ENCODE measurements at places on chromosomes 2 and 18.

DNA sequence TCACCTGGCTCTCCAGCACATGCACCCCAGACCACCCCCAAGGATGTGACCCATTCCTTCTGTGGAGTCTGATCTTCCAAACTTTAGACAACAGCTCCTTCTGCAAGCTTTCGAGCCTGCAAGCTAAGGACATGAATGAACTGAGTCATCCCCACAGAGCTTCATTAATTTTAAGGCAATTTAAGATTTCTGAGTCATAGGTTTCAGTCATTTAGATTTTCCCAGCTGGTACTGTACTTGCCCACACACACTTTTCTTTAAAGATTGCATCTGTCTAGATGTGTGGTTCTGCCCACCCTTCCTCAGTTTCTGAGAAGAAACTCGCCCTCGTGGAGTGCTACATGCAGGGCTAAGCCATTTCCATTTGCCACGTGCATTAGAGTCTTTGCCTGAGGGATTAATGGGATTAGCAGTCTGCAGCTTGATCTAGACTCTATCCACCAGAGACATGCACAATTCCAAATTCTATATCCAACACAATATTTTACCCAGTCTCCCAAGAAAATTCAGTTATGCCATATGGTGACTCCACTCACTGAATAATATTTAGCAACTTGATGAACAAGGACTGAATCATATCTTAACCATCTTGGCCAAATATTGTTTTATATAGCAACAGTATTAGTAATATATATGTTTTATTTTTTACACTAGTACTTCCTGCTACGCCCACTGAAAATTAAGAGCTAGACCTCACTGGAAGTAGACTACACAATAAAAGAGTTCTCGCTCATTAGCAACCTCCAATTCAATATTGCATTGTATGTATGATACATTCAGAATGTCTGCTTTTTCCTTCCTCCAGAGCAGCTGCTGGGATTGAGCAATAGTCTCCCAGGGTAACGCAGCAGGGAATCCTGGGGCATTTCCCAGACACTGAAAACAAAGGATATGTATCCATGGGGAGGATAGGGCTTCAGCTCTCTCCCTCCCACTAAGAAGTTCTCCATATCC lies 14.3 kb upstream of the TRIB2 start:
- no peak for DNase-seq

DNA sequence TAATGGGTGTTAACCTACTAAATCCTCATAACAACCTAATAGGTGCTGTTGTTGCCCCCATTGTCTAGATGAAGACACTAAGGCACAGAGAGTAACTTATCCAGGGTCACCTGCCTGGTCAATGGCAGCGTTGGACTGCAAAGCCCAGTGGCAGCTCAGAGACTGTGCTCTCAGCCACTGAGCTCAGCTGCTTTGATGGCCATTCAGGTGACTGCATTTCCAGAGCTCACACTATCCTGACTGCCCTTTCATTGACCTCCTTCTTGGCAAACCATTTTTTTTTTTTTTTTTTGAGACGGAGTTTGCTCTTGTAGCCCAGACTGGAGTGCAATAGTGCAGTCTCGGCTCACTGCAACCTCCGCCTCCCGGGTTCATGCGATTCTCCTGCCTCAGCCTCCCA lies 115.2 kb downstream of the MAPK4 start:
- no peak for DNase-seq

DNA sequence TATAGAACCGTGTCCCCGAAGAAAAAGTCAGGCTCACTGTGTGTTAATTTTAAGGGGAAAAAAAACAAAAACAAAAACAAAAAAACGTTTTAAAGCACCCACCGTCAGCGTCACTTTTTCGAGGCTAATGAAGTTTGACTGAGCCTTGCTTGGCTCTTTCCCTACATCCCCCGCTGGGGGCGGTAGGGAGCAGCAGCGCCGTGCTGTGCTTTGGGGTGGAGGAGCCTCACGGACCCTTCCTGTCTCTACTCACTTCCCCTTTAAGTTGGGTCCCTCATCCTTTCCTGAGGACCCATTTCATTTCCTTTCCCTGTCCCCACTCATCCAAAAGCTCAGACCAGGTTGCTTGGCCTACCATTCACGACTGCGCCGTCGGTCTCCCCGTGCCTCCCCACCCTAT lies 82.8 kb upstream of the RPL31 start:
- no peak for DNase-seq

- DNase-seq, result no peak
These were observed 245.9 kb upstream of the PXDN start for GRCh38 chr2:1990151-1990589.

DNA sequence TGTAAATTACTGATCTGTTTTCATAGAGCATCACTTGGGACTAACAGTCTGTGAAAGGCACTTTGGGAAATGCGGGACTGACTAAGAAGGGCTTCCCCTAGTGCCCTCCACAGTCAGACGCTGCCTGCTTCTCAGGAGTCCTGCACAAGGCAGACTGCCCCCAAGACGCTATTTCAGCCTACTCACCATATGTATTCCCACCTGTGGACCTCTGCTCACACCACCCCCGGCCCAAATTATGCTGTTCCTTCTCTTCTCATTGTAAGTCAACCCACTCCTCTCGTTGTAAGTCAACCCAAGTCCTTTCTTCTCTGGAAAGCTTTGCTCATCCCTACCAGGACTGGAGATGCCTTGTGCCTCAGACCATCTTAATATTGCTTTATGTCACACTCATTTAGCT lies 175.3 kb downstream of the GFPT1 start:
- DNase-seq, result no peak

DNA sequence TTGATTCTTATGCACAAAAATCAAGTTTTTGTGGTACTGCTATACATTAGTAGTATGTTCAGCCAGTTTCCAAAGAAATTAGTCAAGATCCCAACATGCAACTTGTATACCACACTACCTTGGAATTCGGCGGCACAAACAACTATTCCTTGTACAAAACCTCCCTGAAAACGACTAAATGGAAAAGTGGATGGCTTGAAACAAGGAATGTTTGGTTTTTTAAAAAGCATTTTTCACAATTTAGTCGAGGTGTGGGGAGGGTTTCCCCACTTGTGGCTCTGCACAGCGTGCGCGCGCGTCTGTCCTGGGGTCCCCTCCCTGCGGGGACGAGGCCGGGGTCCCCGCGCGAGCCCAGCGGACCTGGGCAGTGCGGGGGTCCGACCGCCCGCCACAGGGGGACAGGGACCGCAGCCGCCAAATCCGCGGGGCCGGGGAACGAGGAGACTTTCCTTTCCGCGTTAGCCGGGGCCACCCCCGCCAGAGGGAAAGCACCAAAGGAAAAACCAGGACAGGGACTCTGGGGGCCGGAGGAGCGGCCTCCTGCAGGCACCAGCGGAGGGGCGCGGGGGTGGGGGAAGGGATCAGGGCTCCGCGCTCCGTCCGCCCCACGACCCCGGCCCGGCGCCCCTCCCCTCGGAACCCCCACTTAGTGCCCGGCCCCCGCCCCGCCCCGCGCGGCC lies 534 bp upstream of the SOCS6 start:
- DNase-seq, result no peak

GRCh38 chr2:167966937-167967913 lies 280.2 kb downstream of the STK39 start:
- DNase-seq, result no peak

DNA sequence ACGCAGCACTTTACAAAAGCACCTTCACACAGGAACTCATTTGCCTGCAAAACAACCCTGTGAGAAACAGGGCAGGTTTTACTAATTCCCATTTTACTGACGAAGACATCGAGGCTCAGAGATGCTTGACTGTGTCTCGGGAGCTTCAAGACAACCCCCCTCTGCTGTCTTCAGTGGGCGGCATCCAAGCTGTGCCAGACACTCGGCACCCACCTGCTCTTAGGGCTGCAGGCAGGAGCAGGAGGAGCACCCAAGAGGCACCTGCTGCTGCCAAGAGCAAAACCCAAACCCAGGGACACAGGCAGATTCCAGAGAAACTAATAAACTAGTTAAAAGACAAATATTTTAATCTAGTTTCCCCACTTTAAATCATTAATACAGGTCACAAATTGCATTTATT lies 67.9 kb downstream of the PPP4R1 start:
- DNase-seq, result no peak

DNA sequence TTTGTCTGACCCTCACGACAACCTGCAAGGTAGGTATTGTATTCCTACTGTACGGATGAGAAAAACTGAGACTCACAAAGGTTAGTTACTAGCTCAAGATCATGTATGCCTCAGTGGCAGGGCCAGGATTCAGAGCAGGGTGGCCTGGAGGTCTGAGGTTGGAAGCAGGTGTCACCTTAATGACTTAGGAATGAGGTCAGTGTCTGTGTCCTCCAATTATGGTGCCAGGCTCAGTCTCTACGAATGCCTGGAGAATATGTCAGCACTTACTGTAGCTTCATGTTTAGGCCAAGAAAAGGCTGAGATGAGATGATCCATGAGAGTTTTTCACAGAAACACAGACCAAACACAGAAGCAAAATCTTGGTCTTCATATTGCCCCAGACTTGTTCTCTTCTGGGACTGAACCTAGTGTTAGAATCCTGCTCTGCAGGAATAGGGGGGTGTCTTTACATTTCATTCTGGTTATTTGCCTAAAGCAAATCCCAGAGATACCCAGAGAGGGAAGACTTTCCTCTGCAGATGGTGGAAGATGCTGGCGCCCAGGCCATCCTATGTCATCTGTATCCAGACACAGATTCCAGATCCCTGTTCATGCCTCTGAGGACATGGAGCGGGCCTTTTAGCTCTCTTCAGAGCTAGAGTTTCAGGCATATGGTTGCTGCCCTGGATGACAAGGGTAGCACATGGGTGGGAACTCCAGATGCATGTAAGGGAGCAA lies 16.3 kb upstream of the RAB10 start:
- no peak for DNase-seq

GRCh38 chr2:12269041-12269972 lies 447.4 kb upstream of the TRIB2 start:
- DNase-seq, result no peak

DNA sequence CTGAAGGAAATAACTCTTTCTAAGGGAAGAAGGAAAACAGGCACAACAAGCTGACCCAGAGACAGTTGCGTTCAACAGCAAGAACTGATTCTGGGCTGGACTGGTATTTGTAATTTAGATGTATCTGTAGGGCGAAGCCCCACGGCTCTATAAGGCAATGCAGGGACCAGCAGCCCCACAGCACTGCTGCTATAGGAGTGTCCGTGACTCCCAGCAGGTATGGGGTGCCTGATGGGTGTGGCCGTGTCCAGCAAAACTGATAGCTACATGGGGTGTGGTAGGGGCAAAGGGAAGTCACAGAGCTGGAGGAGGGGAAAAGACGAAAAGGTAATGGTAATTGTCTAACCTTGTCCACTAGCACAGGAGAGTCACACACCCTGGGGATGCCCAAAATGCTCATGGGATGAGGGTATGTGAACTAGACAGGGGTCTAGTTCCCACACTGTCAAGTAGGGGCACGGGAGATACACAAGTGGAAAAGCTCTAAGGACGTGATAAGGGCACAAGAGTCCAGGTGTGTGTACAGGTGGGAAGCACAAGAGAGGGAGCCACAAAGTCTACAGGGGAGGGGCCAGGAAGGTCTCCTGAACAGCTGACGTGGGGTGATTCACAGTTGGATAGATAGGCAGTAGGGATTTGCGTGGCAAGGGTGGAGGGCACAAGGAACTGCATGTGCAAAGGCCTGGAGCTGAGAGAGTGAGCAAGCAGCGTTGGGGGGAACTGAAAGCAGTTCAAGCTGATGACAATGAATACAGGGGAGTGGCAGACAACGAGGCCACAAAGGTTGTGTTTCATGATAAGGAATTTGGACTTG lies 48.5 kb upstream of the ASPRV1 start:
- no peak for DNase-seq

DNA sequence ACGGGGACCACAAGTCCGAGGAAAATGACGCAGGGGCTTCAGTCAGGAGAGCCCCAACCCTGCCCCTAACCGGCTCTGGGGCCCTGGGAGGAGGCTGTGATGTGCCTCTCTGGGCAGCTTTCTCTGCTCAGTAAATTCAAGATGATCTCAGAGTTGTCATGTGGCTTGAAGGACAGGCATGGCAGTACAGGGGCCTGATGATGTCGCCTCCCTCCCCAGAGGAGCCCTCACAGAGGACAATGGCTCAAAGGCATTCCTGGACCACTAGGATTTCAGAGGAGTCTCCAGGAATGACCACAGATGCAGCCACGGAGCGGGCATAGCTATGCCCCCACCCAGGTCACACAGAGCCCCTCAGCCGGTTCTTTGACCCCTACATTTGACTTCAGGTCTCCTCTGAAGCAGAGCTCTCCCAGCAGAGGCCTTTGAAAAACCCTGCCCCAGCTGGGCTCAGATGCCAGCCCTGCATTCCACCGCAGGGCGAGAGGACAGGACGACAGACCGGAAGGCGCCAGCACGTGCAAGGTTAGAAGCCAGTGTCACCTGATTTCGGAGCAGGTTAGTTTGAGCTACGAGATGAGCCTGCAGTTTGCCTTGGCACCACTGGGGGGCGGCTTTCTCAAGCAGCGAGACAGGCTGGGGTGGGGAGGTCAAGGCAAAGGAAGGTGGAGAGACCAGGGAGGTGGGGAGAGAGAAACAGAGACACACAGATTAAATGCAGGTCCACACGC lies 39.2 kb downstream of the BIN1 start:
- peak; percentile 48 for DNase-seq

DNA sequence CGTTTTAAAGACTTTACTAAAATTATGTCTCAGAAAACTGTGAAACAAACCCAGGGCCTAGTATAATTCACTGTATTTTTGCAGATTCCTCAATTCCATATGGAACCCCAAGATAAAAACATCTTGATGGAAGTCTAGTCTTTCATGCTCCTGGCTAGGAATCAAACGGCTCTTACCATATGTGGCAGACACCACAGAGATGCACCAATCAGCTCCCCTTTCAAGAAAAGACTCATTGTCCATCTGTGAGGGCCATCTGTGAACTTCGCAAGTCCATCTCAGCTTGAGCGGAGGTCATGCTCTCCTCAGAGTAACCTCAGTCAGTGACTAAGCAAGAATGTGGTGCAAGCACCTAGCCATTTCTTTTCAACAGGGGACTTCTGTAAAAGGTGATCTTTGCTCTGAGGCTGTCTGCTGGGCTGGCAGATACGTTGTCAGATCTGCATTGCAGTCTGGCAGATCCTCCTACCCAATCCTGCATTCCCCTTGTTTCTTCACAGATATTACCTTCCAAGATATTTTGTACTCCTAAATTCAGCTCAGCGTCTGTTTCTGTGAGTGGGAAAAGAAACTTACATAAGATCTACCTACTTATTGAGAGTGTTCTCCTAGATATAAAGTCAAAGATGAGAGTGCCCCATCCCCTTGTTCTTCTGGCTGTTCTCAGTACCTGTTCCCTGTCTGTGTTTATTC lies 419.3 kb downstream of the SPAG16 start:
- no peak for DNase-seq

GRCh38 chr2:172772633-172773032 lies 37.0 kb downstream of the RAPGEF4 start:
- DNase-seq, result no peak

All from stimulated activated CD8-positive, alpha-beta memory T cell treated with anti-CD3 and anti-CD28 coated beads, Interleukin-7, amount 100 ng/mL, for 4 hours (primary cell).